ENCODE measurements at places on chromosomes 12 and 14.

GRCh38 chr12:116172224-116172849 lies 105.2 kb downstream of the MED13L start:
- DNase-seq, result peak; percentile 10

GRCh38 chr12:49461221-49461620 lies 77.6 kb upstream of the KCNH3 start:
- DNase-seq, result no peak

- DNase-seq, result no peak
Observed at GRCh38 chr12:71477609-71478008, 38.0 kb downstream of the LGR5 start.

DNA sequence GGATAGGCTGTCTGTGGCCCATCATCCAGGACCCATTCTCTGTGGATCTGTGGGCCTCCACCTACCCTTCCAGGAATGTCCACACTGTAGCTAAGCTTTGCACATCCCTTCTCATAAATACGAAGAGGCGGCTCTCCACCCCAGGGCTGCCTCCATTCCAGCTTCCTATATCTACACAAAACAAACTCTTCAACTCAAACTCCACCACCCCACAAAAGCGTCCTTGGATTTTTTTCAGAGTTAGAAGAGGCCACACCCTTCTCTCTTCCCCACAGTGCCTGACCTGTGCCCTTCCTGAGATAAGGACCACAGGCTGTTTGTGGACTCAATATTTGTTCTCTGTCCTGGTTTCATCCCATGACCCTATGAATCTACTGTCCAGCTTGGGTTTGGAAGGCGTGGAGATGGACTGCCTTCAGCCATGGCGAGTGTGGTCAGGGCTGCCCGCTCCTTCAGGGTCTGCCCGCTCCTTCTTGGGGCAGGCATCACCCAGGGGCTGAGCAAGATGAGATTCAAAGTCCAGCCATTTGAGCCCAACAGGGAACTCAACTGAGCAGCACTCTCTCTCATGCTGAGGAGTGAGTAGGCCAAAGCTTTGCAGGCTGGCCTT lies 13.0 kb upstream of the SERPINA12 start:
- DNase-seq, result no peak

Data from stimulated activated CD8-positive, alpha-beta memory T cell treated with anti-CD3 and anti-CD28 coated beads, Interleukin-15, amount 100 ng/mL, for 4 hours (primary cell).